ENCODE measurements at places on chromosomes 1 and 21.
A peak's percentile ranks its signal among the peaks of the same experiment; 100 is the strongest.

DNA sequence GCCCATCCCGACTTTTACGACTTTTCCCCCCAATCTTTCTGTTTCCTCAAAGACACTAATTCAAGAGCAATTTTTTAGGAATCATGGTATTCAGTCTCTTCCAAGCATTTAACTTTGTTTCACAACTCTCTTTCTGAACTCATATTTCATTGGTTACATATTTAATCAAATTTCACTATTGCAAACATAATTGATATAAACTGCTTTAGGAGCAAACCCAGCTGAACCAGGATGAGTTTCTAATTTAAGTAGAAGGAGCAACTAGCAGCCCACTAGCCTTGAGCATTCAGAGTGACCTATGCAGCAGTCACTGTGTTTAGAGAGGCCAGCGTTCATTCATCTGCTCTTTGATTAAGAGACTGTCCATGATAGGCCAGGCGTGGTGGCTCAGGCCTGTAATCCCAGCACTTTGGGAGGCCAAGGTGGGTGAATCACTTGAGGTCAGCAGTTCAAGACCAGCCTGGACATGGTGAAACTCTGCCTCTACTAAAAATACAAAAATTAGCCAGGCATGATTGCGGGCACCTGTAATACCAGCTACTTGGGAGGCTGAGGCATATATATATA is 1.8 kb downstream of the CELA2B start:
- no peak for DNase-seq

- peak; percentile 60 for DNase-seq
Observed at GRCh38 chr1:17588048-17588871, 48.8 kb downstream of the ARHGEF10L start.

- DNase-seq, result no peak
Observed at GRCh38 chr1:224700918-224701531, 84.9 kb downstream of the CNIH3 start.

DNA sequence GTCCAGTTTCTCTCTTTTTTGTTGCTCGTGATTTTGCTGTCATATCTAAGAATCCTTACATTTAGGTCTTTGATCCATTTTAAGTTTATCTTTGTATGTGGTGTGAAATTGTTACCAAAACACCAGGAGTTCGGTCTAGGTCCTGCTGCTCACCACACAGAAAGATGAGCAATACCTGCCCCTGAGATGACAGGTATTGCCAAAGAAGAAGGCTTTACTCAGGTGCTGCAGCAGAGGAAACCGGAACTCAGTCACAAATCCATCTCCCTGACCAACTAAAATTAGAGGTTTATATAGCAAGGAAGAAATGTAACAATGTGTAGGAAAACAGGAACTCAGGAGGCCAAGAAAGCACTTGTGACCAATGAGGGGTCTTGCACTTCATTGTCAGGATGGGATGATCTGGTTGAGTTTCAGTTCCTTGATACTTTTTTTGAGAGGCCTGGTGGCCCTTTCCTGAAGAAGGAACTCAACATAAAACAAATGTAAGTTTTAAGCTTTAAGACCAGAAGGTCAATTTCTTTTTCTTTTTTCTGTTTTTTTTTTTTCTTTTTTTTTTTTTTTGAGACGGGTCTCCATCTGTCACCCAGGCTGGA is 16.5 kb upstream of the SETDB1 start:
- DNase-seq, result no peak

DNA sequence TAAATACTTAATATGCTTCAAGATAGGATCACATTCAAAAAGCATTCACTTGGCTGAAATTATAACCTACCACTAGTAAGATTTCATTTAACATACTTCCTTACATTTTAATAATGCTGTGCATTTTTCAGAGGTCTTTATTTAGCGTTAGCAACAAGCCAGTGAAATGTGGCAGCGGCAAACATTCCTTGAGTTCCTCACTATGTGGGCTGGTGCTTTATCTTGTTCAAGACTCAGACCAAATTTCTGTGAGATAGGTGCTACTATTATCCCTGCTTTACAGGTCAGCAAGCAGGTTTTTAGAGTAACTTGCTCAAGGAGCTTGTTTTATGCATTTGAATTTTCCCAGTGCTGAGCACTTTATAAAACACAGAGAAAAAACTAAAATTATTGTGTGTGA is 132.7 kb downstream of the PLPPR4 start:
- no peak for DNase-seq

GRCh38 chr21:39979321-39979720 is 112.1 kb downstream of the PCP4 start:
- no peak for DNase-seq

DNA sequence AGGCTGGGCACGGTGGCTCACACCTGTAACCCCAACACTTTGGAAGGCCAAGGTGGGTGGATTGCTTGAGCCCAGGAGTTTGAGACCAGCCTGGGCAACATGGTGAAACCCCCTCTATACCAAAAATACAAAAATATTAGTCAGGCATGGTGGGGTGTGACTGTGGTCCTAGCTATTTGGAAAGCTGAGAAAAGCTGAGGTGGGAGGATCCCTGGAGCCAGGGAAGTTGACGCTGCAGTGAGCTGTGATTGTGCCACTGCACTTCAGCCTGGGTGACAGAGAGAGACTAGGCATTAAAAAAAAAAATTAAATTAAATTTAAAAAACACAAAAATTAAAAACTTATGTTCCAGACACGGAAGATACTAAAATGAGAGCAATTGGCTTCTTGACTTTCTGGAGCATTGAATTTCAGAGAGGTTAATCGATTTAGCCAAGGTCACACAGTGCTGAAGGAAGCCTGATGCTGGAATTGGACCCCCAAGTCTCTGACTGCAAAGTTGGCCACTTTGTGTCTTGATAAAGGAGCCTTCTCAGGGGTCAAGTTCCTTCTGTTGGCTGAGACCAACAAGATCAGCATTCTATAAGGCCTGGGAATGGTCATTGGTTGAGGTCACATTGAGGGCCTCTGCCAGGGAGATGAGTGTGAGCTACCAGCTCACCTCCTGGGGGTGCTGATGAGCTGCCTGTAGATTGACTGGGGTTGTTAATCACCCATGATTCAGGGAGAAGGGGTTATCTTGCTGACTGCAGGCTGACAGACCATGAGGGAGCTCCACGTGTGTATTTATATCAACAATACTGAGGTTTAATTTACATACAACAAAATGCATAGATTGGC is 54.3 kb downstream of the RPS6KA1 start:
- no peak for DNase-seq

DNA sequence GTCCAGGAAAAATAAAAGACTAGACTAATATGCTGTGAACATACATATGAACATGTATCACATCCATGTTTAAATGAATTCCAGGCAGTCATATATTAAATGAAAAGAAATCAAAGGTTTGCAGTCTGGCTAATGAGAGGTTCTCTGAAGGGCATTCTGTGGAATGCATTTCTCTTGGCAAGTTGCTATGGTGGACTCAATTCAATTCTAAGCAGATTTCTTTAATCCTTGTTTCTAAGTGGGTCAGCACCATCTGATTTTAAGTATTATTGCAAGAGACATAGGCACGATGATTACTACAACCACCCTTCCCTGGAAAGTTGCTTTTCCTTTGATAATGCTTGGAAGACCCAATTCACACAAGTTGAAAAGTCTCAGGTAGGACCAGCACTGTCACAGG is 23.9 kb upstream of the ABCA4 start:
- no peak for DNase-seq

GRCh38 chr1:155651861-155652661 is 36.5 kb downstream of the YY1AP1 start:
- DNase-seq, result no peak

DNA sequence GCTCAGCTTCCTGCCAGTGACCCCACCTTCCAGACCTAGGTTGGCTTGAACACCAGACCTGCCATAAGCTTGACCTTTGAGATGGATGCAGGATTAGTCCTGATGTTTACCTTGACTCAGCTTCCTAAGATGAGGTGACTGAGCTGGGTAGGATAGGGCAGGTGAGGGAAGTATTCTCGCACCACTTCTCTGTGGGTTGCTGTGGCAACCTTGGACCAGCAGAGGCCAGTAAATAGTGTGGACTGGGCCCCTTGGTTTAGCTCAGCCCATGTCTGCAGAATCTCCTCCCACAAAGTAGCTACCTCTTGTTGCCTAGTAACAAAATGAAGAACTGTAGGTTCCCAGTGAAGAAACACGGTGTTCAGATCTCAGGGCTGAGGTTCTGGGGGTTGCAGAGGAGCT is 8.4 kb downstream of the RPS6KA1 start:
- DNase-seq, result no peak

- DNase-seq, result no peak
Observed at GRCh38 chr1:67204298-67204980, 38.2 kb downstream of the IL23R start.

GRCh38 chr1:165683848-165684485 is 14.4 kb downstream of the ALDH9A1 start:
- DNase-seq, result no peak

GRCh38 chr1:2376931-2377672 is 14.3 kb downstream of the MORN1 start:
- no peak for DNase-seq

DNA sequence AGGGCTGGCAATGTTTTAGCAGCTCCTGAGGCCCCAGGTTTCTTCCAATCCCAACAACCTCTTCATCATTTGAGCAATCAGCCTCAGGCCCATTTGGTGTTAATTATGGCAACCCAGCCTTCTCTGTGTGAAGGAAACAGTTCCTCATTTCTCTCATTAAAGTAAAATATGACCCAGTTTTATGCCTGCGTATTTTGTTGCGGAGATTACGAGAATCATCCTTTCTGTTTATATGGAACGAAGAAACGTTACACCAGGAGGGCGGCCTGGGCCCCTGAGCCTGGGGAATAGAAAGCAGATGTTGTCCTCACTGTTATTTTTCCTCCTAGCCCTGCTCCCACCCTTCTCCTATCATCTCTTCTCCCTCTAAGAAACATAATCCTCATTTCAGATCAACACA is 332.2 kb upstream of the USP24 start:
- peak; percentile 73 for DNase-seq

- DNase-seq, result no peak
Observed at GRCh38 chr21:36526104-36526503, 46.2 kb upstream of the CLDN14 start.

- peak; percentile 32 for DNase-seq
Observed at GRCh38 chr1:20008391-20008841, 29.0 kb upstream of the PLA2G2A start.

- DNase-seq, result peak; percentile 59
Observed at GRCh38 chr1:170790651-170791071, 126.7 kb downstream of the PRRX1 start.

- peak; percentile 87 for DNase-seq
Observed at GRCh38 chr1:207499573-207499972, 3.6 kb downstream of the CR1 start.

GRCh38 chr1:98793136-98793535 is 131.6 kb downstream of the SNX7 start:
- DNase-seq, result no peak

GRCh38 chr1:6373961-6374720 is 19.4 kb downstream of the ACOT7 start:
- DNase-seq, result peak; percentile 67

- no peak for DNase-seq
Observed at GRCh38 chr1:167332503-167332902, 111.8 kb downstream of the POU2F1 start.

DNA sequence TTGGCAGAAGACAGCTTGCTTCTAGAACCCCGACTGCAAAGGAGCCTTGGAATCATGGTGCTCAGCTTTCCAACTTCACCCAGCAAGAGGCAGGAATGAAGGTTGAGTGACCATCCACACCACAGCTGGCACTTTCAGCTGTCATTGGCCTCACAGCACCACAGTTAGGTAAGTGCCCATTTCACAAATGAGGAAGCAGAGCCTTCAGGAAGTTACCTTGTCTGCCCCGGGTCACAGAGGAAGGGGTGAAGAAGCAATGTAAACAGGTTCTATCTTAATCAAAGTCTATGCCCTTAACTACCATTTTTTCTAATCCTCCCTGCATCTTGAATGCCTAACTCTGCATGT is 156.0 kb downstream of the GLUL start:
- DNase-seq, result no peak

DNA sequence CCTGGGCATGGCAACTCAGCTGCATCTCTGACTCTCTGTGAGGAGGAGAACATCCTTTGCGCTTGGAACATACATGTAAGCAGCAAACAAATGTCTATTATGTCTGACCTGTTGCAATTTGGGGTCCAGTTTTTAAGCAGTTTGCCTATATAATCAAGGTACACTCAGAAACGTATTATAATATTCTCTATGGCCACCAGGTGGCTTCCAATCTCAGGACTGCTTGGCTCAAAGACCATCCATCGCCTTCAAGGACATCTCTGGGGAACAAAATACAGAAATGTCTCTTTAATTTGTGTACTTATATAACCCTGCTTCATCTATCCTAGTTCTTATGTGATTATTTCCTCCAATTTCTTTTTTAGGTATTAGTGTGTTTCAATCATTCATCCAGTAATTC is 227.2 kb downstream of the OLFM3 start:
- DNase-seq, result no peak

GRCh38 chr1:172148213-172148612 is 272.3 kb upstream of the C1orf105 start:
- no peak for DNase-seq

DNA sequence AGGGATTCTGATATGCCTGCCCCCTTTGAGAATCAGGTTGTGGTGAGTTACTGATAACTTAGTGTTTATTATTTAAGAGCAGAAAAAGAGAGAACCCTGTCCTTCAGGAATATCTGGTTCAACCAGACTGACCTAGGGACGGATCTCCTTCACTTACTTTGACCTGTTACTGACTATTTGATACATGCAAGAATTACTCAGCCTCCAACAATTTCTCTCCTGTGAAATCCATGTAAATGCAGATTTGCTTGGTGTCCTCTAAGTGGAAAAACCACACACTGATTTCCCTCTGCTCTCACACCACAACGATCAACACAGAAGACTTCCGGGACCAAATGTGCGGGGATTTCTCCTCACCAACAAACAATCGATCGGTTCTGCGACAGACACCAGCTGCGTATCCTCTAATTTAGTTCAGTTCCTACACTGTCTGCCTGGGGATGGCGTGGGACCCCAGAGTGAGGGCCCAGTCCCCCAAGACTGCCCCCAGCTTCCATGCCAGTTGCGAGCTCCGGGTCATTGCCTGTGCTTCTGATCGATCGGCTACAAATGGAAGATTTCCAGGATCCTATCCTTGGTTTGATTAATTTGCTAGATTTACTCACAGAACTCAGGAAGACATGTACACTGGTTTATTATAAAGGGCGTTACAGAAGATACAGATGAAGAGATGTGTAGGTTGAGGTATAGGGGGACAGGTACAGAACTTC is 51.7 kb downstream of the BACE2 start:
- no peak for DNase-seq

DNA sequence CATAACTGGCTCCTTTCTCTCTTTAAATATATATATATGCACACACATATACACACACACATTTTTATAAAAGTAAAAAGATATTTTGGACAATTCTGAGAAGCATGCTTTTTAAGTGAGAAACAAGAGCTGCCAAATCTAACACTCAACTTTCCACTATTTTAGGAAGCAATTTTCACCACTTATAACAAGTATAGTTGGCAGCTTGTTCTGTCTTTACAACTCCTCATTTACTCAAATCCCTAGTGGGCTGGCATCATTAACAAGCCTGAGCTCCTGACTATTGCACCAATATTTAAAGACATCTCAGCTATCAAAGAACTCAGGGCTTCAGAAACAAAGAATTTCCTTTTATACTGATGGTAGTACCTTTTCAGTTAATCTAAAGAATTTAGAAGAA is 76.6 kb downstream of the RAB3GAP2 start:
- no peak for DNase-seq
